LNCaP clone FGC (cell line): ENCODE measurements at places on chromosomes 3 and 15.
A peak's percentile ranks its signal among the peaks of the same experiment; 100 is the strongest.

DNA sequence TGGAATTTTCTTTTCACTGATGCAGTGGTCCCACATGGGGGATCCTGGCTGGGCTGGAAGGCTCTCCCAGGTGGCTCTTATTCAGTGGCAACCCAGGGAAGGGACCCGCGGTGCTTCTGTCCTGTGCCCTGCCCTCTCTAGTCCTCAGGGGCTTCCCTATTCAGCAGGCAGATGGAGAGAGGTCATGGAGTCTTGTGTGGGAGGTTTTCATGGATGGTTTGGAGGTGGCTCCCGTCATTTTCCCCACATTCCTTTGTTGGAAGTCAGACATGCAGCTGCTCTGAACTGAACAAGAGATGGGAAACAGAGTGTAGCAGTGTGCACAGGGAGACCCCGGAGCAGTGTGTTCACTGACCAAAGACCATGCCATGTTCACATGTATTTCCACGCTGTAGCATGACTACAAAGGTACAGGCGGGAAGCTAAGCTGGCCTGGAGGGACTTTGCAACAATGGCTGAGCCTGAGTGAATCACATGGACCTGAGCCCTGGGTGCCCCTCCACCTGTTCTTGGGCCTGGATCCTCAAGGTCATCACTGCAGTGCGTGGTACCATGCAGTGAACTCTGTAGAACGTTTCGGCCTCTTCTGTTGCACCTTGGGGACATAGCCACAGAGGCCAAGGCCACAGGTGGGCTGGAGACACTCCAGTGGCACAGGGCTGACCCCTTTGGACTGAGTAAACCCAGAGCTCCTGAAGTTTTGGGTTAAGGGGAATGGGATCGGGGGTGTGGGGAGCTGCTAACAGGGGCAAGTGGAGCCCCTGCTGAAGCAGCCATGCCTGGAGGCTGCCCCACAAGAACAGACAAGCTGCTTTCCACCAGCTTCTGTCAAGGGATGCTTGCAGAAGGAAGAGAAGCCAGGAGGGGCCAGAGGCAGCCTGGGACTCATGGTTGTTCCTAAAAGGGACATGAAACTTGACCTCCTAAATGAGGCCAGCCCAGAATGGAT lies 123.0 kb downstream of the ASB7 start:
- DNase-seq: no peak

DNA sequence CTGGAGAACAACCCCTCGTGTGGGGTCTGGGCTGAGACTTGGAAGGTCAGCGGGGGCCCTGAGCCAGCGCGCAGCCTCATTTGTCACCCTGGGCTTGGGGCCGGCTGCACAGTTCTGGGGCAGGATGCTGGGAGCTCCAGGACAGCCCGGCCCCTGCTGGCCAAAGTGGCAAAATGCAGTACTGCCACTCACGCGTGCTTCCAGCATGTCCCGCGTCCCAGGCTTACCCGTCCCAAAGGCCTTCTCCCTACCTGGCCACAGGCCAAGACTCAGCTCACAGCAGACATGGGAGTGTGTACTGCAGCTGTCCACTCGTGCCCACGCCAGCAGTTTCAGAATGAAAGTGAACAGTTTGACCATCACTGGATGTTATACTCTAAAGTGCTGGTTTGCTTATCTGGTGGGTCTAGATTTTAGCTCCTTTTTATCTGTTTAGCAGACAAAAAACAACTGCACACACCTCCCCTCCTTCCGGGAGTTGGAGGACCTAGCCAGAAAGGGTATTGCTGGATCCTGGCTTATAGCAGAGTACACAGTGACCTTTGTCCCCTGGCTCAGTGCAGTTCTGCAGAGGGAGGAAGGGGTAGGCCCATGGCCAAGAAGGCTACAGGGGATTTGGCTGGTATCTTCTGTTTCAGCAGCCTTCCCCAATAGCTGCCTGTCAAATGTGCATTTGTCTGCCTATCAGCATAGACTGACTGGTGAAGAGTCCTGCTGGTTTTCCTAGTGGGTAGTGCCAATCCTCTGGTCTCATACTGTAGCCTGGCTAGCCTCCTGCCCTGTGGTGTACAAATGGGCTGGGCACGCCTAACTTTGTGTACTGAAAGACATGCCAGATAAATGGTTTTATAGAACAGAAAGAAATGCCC lies 23.2 kb upstream of the IP6K2 start:
- DNase-seq: peak; percentile 79

DNA sequence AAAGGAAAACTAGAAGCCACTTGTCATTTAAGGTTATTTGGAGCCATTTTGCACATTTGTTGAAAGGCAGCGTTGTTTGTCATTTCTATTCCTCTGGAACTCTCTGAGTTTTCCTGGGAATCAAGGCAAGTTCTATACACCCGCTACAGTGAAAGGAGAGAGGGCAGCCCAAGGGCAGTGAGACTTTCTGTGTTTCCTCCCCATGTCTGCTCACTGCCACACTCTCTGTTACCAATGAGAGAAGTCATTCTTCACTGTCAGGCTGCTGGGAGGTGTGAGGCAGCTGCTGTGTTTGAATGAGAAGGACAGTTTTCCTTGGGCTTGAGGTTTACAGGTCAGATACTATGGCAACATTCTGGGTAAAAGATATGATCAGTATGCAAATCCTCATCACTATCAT lies 36.0 kb downstream of the ATP13A5 start:
- no peak for DNase-seq

DNA sequence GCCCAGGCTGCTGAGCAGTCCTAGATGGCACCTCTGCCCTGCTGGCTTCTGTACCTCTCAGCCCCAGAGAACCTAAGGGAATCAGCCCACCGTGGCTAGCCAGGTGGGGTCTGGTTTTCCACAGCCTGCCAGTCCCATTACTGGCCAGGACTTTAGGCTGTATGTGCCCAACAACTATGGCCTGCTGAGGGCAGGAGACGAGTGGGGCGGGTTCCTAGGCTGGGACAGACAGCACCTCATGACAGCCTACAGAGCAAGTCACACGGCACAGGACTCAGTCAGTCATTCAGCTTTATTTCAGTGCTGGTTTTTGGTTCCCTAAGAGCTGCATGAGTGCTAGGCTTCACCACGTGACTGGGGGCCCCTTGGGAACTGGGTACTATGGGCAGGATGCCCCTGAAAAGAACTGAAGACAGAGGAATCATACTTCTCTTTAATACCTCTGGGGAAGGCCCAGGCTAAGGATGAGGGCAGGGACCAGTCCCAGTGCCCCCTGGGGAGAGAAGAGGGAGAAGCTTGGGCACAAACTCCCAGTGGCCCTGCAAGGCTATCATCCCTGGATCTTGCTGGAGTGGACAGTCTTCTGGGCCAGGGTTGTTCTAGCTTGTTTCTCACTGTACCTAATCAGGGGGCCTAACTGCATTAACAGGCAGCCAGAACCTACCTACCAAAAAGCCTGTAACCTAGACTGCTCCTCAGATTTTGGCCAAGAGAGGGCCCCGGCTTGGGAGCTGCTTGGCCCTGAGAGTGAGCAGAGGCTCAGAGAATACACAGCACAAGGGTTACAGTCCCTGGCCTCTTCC lies 14.8 kb downstream of the CLK3 start:
- no peak for DNase-seq
